ENCODE measurements at places on chromosomes 12 and 14.

GRCh38 chr14:47194055-47194454 is 481.4 kb downstream of the MDGA2 start:
- no peak for DNase-seq

DNA sequence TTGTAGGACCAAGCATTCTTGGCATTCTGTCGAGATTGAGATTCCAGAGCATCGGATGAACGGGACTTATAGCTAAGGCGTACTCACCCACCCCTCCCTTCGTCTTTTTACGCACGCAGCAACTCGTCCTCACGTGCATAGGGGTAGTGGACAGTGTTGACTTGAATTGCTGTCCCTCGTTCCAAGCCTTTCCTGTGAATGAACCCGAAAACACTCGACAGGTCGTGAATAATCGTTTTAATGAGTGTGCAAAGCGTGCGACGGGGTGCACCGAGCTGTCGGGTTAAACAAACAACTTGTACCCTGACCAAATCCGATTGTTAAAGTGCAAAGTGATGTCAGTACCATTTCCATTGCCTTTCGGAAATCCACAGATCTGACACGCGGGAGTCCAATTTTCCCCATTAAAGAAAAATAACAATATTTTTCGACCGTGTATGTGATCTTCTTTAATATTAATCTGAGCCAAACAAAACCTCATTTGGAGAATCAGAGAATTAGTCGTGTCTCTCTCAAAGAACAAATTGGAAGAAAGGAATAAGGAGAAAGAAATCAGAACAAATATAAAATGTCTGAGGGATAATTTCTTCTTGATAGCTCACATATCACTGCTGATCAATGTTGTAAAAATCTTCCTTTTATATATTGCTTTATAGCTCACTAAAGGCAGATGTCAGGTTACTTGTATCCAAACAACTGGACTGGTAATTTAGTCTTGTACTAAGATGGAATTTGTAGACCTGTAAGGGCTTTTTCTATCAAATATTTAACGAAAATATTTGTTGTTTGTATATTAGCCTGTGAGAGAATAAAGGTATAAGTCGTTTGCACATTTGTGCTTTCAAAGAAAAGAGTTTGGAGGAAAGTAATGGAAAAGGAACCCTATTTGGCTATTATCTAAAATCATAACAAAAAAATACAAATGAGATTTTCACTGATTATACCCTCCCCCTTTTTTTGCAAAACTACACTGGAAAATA is 11.8 kb downstream of the FOXG1 start:
- no peak for DNase-seq

- no peak for DNase-seq
Observed at GRCh38 chr12:39622306-39622705, 2.7 kb upstream of the ABCD2 start.

DNA sequence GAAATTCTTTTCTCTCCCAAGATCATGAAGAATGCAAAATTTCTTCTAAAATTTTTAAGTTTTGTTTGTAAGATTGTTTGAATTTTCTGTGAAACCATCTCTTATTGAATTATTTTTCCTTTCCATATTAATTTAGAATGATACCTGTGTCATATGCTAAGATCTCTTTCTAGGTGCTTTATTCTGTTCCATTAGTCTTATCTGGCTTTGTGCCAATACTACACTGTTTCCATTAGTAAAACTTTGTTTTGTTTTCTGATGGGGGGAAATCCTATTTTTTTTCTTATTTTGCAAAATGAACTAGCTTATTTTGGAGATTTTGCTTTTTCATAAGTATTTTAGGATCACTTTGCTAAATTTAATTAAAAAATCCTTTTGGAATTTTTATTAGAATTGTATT is 193.9 kb downstream of the FUT8 start:
- peak; percentile 17 for DNase-seq

GRCh38 chr14:36655963-36656686 is 5.5 kb upstream of the PAX9 start:
- no peak for DNase-seq

DNA sequence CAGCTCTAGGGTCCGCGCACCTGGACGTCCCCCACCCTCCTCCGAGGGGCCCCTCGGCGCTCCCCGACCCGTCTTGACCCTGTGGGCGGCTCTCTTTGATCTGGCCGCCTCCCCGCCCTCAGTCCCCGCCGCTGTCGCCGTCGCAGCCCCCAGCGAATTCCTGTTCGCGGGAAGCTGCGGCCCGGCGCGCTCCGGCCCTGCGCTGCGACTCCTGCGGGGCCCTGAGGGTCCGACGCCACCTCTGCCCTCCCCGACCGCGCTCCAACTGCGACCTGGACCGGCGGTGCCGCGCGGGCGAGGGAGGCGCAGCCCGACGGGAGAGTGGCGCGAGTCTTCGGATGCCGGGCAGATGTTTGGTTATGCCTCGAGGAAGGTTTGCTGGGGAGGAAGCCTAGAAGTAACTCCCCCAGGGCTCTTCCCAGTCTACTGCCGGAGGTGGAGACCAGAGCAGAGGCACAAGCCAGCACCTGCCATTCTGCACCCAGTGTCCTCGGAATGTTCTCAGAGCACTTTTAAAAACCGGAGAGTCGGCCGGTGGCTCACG is 440 bp upstream of the ISM2 start:
- DNase-seq = no peak

DNA sequence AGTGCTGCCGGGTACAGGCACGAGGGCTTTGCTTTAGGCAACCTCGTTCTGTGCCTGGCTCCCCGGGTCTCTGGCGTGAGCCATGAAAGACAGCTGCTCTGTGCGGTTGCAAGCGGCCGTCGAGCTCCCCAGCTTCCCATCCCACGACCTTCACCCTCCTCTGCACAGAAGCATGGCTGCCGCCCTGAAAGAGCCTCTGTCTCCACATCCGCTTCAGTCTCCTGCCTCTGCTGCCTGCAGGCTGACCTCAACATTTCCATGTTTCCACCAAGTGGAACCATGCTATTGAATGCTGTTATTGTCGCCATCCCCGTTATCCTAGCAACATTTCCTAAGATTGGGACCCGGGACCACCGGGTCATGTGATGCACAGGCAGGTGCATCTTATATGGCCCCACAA is 57.1 kb downstream of the KDM2B start:
- DNase-seq = no peak

DNA sequence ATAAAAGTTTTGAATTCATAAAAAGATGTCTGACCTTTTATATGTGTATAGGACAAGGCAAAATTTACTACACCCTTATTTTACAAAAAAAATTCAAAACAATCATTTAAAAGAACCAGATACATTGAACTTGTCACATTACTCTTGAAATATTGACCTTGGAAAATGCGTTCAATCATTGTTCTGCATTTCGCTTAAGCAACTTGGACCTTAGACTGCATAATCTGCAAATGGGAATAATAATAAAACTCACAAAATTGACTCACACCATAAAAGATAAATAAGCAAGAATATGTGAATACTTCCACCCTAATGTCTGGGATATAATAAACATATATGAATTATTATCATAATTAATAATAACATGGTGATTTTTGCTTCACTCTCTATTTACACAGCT is 69.4 kb upstream of the PTPRB start:
- DNase-seq = no peak

DNA sequence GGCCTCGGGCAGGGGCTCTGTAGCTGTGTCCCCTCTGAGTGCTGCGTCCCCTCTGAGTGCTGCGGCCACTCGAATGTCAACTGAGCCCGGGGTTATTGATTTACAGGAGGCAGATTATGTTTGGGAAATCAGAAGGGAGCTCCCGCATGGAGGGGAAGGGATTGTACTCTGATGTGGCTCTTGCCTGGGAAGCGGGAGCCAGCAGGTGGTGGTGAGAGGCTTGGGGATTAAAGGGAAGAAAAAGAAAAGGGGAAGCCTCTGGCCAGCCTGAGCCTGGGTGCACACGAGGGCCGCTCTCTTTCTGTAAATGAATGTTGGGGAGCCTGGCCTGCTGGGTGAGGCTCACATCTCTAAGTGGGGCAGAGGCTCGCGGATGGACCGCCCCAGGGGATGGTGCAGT is 143.7 kb downstream of the AACS start:
- DNase-seq = no peak

GRCh38 chr12:95520816-95521215 is 30.5 kb downstream of the USP44 start:
- no peak for DNase-seq

GRCh38 chr12:106645074-106645421 is 62.2 kb downstream of the RFX4 start:
- peak; percentile 46 for DNase-seq

GRCh38 chr12:40222247-40222646 is 2.5 kb upstream of the LRRK2 start:
- DNase-seq = no peak

DNA sequence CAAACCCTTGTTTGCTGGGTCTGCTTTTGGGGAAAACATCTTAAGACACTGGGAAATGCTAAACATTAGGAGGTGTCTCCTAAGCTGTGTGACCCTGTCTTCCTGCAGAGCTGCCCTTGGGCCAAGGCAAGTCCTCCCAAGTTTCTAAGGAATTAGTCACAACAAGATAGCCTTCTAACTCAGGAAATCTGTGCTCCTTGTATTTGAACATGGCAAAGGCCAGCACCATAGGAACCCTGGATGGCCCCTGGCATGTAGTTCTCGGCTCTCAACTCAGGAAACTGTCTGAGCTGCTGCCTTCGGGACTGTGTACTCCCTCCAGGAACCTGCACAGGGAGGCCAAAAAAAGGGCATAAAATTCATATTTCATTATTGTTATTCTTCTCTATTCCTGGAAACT is 37.6 kb upstream of the LTBP2 start:
- no peak for DNase-seq

DNA sequence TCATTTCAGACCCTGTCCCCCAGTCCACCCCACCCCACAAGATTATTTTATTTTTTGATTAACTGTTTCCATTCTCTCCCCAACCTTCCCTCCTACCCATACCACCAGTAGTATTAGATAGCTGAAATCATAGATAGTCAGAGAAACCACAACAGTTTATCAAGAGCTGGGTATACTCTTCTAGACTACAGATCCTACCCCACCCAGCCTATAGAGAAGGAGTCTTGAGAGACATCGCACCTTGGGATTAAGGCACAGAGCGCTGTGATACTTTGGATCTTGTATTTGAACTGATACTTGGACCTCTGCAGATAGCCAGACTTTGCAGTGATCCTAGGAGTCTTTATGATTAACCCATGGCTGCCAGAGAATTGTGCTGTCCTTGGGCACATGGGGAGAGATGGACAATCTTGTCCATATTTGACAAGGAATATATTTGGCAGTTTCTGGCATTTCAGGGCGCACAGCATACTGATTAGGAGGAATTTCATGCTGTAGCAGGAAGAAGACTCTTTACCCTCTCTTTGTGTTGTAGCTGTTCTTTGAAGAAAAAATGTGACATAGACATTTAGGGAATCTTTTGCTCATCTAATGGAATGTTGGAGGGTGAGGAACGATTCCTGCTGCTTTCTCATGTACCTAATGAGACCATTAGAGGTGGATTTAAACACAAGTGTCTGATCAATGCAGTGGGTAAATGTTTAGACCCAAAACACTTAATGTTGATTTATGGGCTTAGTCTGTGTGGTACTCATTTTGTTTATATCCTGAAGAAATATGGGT is 982 bp downstream of the RBMS2 start:
- DNase-seq = no peak

- no peak for DNase-seq
Observed at GRCh38 chr14:27672047-27672446, 1074.2 kb upstream of the NOVA1 start.

- DNase-seq = no peak
Observed at GRCh38 chr12:113088037-113088436, 31.5 kb downstream of the DTX1 start.

- DNase-seq = no peak
Observed at GRCh38 chr14:49923442-49923841, 30.6 kb downstream of the ARF6 start.

DNA sequence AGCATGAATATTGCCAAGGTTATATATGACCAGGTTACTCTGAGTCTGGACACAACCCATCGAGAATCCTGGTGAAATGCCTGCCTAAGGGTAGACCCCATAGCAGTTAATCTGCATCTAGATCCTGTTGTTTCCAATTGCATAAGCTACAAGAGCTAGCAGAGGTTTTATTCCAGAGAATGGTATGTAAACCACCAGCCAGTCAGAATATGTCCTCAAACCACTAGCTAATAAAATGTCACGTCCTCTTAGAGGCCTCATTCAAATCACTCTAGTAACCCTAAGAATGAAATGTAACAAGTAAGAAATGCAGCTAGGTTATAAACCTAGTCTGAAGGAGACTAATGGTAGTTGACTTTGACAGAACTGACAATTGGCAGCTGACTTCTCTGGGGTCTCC is 9.0 kb upstream of the YLPM1 start:
- DNase-seq = no peak

- no peak for DNase-seq
Observed at GRCh38 chr14:80172375-80173051, 38.8 kb downstream of the DIO2 start.

DNA sequence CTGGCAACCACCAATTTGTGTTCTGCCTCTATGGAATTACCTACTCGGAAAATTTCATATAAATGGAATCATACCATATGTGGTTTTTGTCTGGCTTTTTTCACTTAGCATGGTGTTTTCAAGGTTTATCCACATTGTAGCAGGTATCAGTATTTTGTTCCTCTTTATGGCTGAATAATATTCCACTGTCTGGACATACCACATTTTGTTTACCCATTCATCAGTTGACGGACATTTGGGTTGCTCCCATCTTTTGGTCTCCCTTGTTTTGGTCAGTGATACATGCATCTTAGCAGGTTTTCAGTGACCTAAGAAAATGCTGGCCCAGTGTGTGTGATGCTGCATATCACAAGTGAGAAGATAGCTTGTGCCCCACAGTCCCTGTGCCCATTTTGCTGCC is 21.2 kb downstream of the CALM1 start:
- no peak for DNase-seq

DNA sequence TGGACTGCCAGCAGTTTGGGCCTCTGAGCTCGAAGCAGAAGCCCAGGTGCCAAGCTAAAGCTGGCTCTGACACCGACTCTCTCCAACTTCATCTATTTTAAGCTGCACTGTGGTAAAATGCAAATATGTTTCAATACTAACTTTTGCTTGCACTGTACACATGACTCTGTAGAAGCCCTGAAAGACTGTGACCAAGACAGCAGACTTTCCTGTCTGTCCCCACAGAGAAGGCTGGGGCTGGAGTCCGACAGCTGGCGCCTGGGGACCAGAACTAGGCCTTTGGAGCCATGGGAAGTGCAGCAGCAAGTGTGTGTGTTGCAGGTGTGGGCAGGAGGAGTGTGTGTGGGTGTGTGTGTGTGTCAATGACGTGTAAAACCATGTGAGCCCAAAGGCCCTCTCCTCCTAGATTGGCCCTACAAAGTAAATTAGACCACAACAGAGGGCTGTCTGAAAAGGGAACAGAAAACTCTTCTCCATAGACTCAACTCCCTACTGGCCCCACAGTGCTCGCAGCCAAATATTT is 16.4 kb upstream of the RAB35 start:
- DNase-seq = no peak

- no peak for DNase-seq
Observed at GRCh38 chr12:39235990-39236767, 206.7 kb downstream of the KIF21A start.

GRCh38 chr14:101763941-101764709 is 2.6 kb downstream of the PPP2R5C start:
- no peak for DNase-seq

- DNase-seq = no peak
Observed at GRCh38 chr12:85572956-85573355, 263.3 kb downstream of the RASSF9 start.

- DNase-seq = no peak
Observed at GRCh38 chr14:75917946-75918335, 63.9 kb downstream of the TGFB3 start.

Measured in NCI-H1105 (cell line).